ENCODE measurements at places on chromosomes 12 and 14.
A peak's percentile ranks its signal among the peaks of the same experiment; 100 is the strongest.

- no peak for DNase-seq
These were observed 8.5 kb downstream of the IRAK3 start for GRCh38 chr12:66197495-66197921.

GRCh38 chr12:75269209-75269608 is 59.6 kb upstream of the KCNC2 start:
- no peak for DNase-seq

DNA sequence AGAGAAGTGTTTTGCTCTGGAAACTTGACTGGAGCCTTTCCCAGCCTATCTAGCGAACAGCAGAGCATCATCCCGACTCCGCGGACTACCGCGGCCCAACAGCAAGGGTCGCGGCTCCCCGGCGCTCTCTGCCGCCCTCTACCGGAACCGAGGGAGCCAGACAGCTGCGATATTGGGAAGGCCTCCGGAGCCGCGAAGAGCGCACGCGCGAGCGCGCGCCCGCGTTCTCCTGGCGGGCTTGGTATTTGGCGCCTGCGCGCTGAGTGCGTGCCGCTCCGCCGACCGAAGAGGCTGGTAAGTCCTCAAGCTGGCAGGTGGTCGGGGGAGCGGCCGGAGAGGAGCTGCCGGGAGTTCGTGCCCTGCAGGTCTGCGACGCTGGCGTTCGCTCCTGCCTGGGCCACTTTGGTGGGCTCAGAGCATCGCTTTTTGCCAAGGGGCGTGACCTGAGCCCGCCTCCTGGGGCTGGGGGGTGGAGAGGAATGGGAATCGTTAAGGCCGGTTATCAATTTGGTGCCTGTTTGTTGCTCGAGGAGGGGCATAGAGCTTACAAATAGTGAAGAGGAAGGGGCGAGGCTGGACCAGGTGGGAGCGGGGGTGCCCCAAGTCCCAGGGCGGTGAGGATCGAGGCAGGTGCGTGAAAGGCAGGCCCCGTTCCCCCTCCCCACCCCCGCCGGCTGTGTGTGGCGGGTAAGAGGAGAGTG is at the start of gene TMEM106C:
Gene TMEM106C, plus strand, starts transcription at position 257 of the 701 bp plus-strand sequence. CDS start 641 bp downstream, outside the sequence.
- DNase-seq: peak; percentile 36

DNA sequence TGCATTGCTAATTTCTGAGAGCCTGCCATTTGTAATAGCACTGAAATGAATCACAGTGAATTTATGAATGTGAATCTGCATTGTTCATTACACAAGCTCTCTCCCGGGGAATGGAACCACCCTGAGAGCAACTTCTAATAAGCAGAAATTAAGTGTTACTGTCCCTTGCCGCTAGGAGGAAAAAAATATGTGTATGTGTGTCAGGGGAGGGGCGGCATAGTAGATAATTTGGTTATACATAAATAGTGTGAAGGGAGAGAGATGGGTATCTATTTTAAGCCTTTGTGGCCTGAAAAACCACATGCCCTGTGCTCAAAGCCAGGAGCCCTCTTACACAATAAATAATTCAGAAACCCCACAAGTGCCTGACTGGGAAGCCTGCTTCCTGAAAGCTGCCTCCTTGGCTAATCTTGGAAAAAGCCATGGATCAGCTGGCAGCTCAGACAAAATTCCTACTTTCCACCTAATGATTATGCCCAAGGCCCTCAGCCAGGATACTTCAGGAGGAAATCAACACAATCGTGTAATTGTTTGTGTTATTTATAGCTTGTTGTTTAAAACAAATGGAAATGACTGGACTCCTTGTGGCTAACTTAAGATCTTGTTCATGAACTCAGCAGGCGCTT is 366.2 kb upstream of the KITLG start:
- no peak for DNase-seq

- DNase-seq: no peak
These were observed 677.7 kb downstream of the TMEM121 start for GRCh38 chr14:106204063-106204462.

GRCh38 chr14:21204167-21205025 is 48.5 kb upstream of the OR5AU1 start:
- no peak for DNase-seq

DNA sequence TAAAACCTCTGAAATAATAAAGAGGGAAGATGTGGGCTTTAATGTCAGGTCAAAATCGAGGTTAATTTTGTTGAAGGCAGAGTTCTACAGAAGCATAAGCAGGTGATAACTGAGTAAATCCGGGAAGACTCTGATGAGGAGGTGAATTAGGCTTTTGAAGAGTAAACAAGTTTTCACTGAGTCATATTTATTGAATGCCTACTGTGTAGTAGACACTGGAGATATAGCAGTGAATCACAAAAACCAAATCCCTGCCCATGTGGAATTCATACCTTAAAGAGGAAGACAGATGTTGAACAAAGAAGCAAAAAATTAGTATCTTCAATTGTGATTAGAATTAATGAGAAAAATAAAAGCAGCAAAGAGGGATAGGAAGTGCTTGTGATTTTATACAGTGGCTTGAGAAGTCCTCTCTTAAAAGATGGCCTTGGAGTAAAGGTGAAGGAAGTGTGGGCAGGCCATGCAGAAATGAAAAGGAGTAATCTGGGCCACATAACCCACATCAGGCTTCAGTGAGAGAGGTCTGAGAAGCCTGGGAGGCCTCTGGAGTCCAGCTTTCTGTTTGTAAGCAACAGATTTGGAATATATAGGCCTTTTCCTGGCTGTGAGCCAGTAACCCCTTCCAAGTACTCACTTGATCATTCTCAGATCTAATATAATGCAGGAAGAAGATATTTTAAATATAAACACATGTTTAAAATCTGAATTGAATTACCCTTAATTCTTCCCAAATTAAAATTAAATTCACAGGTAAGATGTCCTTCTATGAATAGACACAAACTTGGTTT is 46.7 kb downstream of the BHLHE41 start:
- DNase-seq: no peak

- no peak for DNase-seq
These were observed 16.1 kb downstream of the BCL11B start for GRCh38 chr14:99255621-99256482.

DNA sequence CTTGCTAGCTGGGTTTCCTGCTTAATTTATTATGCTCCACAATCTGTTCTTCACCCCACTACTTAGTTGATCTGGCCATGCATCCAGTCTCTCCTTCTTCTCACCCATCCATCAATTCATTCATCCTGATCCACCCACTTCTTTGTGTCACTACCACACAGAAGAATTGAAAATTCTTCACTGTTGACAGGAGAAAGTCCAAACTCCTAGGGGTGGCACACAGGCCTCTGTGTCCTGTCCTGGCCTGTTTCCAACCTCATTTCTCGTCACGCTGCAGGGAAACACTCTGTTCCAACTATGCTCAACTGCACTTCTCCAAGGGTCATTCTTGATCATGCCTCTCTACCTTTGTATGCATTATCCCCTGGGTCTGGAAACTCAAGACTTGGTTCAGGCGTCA is 10.6 kb upstream of the KRT83 start:
- no peak for DNase-seq

DNA sequence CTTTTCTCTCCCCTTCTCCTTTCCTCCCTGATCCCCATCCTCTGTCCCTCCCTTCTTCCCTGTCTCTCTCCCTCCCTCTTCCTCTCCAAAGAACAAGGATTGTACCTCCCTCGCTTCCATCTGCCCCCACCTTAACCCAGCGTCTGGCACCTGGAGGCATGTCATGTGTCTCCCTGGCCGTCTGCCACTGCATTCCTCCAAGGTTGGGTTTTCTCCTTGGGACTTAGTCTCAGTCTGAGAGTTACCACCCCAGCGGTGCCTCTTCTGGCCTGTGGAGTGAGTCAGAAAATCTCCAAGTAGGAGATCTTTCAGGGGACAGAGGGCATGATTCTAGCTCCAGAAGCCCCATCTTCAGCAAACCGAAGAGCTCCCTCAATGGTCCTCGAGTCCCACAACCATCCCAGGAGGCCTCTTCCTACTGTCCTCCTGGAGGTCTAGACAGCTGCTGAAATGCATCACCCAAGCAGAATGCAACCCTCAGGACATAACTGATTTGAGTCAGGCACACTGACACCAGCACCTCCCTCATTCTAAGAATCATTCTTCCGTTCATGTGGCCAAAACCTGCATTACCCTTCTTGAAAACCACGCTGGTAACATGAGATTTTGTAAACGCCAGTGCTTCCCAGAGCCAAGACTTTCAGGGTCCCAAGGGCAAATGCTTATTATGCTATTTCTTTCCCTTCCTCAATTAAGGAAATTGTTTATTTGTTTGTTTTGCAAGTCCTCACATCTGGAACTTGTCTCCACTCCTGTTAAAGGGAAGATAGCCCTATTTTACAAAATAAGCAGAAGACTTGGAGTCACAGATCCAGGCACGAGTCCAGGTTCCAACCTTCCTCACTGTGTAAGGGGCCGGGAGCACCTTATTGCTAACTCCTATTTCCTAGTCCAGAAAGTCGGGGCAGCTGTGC is 463.2 kb downstream of the BCL11B start:
- DNase-seq: no peak

DNA sequence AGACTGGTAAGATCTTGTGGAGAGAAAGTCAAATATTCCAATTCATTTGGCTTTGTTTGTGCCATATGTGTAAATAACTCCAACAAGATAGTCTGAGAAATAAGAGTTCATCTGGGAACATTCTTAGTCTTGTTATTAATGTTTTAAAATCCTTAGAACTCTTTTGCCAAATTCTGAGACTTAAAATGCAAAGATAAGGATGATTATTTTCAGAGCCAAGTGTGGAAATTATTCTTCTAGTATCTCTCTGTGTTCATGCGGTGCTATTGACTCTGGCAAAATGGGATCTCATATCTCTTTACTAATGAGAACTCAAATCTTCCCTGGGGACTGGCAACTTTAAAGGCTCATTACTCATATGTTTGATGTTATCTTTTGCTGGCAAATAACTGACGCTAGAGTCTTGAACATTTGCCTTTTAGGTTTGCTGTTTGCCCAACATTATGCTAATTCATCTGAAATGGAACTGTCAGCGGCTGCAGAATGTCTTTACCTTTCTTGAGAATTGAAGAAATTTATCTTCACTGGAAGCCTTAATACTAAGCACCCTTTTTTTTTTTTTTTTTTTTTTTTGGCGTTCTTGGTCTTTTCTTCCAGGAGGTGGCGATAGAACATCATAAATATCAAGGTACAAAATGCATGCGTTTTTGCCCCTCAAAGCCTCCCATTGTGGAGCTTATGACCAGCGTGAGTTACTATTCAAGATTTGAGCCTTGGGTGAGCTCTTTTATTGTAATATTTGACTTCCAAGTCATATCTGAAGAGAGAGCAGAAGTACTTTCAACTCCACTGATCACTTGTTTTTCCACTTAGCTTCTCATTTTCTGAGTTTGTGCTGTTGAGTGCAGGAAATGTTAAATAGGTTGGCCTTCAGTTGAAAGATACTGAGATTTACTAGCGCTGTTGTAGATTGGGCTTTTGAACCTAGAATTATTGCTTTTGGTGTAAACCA is 86.5 kb downstream of the CAND1 start:
- no peak for DNase-seq

Data from esophagus squamous epithelium (tissue), 5 donors.